ENCODE measurements at places on chromosomes 7 and 10.

DNA sequence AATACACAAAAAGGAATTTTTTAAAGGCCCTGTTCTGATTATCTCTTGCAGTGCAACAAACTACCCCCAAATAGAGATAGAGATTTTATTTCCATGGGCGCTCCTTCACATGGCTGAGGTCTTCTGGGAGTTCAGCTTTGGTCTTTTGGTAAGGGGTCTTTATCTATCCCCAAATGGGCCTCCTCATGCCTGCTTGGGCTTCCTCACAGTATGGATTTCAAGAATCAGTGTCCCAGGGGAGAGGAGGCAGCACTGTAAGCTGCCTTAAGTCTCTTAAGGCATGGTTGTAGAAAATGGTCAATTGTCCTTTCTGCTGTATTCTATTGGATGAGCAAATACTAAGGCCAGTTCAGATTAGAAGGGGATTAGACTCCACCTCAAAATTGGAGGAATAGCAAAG is 966.2 kb downstream of the TYW1 start:
- DNase-seq, result no peak

GRCh38 chr10:95451568-95452524 is 109.3 kb downstream of the SORBS1 start:
- DNase-seq, result no peak

- DNase-seq, result no peak
These were observed 94.7 kb upstream of the EFCAB10 start for GRCh38 chr7:105675934-105676371.

GRCh38 chr10:3749011-3749410 is 36.0 kb downstream of the KLF6 start:
- no peak for DNase-seq

- no peak for DNase-seq
These were observed 109.2 kb downstream of the DYNC1I1 start for GRCh38 chr7:95881597-95881996.

DNA sequence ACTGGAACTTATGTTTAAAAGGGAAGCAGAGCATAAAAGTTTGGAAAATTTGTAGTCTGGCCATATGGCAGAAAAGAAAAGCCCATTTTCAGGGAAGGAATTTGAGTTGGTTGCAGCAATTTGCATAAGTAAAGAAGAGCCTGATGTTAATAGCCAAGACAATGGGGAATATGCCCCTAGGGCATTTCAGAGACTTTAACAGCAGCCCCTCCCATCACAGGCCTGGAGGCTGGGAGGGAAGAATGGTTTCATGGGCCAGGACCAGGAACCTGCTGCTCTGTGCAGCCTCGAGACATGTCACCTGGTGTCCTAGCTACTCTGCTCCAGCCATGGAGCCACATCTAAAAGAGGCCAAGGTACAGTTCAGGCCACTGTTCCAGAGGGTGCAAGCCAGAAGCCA is 35.3 kb downstream of the HTR7 start:
- no peak for DNase-seq

DNA sequence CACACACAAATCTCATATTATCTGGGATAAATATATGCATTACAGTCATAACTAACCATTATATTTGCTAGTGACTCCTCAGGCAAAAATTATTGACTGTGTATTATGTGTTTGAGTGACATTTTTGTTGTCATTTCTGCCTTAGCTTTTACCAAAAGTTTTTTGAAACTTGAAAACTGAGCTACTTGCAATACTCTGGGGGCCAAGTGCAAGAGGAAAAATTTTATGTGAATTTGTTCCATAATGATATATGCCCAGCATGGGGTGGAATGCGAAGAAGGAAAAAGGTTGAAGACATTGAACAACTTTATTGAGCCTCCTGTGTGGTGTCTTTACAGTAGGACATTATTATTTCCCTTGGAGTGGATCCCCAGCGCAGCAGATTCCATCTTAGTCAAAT is 176.8 kb upstream of the FERD3L start:
- no peak for DNase-seq

DNA sequence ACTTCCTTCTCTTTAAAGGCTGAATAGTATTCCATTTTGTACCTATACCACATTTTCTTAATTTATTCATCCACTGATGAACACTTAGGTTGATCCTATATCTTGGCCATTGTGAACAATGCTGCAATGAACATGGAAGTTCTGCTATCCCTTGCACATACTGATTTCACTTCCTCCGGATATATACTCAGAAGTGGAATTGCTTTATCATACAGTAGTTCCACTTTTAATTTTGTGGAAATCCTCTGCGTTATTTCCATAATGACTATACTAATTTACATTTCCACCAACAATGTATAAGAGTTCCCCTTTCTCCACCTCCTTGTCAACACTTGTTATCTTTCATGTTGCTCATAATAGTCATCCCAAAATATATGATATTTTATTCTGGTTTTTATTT is 312.6 kb downstream of the PLXDC2 start:
- DNase-seq, result no peak

DNA sequence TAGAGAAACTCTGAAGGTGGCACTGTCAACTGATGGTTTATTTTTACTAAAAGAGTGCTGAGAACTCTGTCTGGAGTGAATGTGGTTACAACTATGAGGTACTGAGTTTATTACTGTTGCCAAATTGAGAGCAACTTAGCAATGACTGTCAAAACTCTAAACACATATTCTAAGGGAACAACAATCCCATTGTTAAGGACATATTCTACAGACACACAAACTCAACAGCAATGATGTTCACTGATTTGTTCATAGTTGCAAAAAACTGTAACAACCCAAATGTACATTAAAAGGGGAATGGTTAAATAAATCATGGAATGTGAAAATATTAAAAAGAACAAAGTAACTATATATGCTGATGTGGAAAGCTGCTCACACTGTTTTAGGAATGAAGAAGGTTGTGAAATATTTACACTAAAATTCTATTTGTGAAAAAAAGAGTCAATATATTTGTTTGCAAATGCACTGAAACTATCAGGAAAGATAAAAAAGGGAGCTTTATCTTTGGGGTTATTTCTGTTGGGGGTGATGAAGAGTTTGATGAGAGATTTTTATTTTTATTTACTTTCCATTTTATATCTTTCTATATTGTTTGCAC is 12.9 kb downstream of the PON2 start:
- DNase-seq, result no peak

DNA sequence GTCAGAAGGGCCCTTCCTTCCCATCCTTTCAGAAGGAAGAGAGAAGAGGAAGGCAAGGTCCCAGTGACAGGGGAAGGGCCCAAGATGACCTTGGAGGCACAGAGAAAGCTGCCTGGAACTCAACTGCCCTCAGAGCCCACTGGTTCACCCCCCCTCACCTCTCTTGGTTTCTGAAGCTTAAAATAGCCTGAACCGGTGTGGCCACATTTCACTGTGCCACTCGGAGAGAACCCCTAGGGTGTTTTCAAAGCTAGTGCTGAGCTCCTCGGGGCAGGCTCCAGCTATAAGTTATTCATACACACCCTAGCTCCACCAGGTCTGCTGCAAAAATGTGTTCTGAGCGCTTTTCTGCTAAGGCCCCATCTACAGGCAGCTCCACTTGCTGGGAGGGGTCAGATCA is 60.9 kb upstream of the ADRB1 start:
- DNase-seq, result no peak

DNA sequence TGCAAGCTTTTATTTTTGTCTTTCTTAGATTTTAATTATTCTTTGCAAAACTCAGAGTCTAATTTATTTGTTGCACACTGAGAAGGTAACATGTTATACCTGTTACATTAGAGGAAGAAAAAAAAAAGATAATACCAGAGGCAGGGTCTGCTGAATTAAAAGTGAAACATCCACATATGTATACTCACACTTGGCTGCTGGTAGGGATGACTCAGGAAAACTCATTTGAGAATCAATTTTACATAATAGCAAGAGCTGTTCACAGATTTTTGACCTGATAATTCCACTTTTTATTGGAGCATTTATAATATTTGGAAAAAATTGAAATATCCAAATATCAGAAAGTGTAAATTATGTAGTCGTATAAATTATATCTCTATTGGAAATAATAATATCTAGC is 78.1 kb upstream of the CCDC6 start:
- DNase-seq, result no peak

GRCh38 chr7:144854839-144855424 is 19.1 kb upstream of the TPK1 start:
- no peak for DNase-seq

DNA sequence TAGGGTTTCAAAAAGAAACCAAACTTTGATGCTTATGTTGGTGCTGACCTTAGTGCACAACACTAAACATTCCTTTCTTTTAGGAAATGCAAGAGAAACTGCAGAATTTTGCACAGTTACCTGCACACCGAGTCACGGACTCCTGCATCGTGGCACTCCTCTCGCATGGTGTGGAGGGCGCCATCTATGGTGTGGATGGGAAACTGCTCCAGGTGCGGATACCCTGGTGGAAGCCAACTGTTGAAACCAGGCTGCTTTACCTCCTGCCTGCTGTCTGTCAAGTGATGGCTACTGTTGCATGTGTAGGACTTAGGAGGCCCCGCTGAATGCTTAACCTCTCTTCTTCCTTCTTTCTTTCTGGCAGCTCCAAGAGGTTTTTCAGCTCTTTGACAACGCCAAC is 11.7 kb downstream of the CASP2 start:
- no peak for DNase-seq

DNA sequence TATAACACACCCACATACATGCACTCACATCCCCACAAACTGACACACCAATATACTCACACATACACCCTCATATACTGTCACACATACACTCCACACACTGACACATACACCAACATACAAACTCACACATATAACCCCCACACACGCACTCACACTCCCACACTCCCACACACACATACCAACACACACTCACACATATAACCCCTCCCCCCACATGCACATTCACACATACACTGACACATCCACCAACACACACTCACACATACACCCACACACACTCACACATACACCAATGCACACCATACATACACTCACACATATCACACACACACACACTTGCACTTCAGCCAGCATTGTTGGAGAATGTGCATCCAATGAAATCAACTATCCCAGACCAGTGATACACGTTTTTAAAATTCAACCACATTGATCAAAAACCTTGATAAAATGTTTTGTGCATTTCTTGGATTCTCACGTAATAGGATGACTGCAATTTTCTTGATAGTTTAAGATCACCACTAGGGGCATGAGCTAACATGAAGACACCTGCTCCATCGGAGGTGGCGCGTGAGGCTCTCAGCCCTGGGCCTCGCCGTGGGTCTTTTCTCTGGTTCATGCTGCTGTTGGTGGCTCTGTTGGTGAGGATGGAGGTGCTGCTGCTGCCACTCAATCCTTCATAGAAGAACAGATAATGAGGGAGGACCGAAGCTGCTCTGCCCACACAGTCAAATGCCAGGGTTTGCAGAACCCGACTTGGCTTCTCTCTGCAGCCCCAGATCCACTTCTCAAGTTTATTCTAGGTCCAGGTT is 32.1 kb upstream of the CHST15 start:
- no peak for DNase-seq

GRCh38 chr10:94936721-94937120 is 1.7 kb upstream of the CYP2C9 start:
- DNase-seq, result no peak

- DNase-seq, result no peak
These were observed 21.7 kb downstream of the IMPDH1 start for GRCh38 chr7:128388145-128388485.

DNA sequence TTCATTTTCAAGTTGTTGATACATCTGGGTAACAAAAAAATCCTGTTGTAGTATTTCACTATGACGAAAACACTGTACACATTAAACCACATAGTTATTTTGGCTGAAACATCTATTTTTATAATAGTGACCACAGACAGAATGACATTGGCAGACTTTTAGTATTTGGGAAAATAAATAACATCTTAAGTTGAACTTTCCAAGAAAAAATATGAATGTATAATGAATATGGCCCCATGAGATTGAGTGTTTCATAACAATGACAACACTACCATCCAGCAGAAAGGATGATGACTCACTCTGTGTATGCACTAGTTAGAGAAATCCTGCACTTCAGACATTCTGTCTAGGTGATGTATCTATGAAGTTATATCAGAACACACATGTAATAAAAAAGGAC is 118.1 kb downstream of the SEMA3D start:
- DNase-seq, result no peak

- DNase-seq, result no peak
These were observed 35.5 kb upstream of the RNF32 start for GRCh38 chr7:156604836-156605695.

DNA sequence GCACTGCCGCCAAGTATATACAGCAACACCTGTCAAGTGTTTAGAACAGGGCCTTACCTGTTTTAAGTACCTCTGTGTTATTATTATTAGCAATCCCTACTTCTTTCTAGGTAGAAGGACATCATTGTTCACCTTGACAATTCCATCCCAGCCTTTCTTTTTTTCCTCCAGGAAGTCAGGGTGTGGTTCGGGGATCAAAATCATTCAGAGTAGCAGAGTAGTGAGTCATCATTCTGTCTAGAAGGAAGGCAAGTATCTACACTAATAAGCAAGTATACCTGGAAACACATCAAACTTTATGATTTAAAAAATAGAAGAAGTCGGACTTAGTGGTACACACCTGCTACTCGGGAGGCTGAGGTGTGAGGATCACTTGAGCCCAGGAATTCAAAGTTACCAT is 25.5 kb upstream of the CAPZA2 start:
- DNase-seq, result no peak

DNA sequence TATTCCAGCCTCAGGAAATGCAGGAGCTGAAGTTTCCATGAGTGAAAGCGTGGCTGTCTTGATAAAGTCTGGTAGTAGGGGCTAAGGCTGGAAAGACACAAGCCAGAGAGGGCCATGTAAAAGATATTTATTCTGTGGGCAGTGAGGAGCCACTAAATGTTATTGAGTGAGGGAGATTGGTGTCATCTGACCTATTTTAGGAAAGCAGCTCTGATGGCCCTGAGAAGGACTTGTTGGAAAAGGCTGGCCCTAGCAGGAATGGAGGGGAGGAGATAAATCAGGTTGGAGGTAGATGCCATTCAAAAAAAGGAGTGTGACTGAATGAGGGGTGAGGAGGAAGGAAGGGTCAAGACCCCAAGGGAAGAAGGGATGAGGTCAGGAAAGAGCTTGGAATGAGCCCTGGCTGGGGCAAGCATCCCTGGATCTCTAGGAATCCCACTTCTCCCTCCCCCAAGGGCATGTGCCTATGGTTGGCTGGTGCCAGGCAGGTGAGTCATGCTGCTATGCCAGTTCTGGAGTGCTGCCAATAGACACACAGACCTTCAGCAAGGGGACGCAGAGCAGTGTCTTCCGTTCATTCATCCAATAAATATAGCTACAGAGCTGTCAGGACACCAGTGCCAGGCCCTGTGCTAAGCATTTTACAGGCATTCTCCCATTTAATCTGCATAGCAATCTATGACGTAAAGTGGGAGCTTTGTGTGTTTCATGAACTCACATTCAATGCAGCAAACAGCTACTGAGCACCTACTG is 2.0 kb downstream of the ANKRD2 start:
- no peak for DNase-seq

DNA sequence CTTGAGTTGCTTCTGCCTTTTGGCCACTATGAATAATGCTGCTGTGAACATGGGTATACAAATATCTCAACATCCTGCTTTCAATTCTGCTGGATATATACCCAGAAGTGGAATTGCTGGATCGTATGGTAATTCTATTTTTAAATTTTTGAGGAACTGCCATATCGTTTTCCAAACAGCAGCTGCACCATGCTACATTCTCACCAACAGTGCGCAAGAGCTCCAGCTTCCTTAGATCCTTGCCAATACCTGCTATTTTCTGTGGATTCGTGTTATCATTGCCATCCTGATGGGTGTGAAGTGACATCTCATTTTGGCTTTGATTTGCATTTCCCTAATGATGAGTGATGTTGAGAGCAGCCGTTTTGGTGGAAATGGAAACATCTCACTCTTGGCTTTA is 26.7 kb downstream of the FRMD4A start:
- DNase-seq, result no peak

Data from stimulated activated CD8-positive, alpha-beta memory T cell treated with anti-CD3 and anti-CD28 coated beads, Interleukin-15, amount 100 ng/mL, for 24 hours (primary cell).